ENCODE measurements at places on chromosomes 7 and 10. TPM values are rescaled to one million over a fixed set of nuclear protein-coding genes. Genes with fewer than 3 reads are reported as not detected.

- peak; percentile 62 for DNase-seq
Measured at GRCh38 chr10:88932539-88933256, 19.9 kb downstream of the ACTA2 start.

DNA sequence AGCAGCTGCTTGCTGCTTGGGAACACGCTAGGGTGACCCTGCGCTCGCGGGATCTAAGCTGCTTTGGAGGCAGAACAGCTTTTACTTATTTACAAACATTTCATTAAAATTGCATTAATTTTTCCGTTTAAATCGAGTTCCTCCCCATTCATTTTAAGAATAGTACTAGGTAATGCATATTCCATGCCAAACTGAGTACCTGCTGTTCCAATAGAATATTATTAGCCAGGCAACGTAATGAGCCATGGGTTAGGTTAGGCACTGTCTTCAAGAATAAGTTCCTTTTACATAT is 860 bp downstream of the EXOC6 start:
- DNase-seq: no peak

GRCh38 chr10:83542774-83543411 is 596.4 kb upstream of the GHITM start:
- DNase-seq: no peak

DNA sequence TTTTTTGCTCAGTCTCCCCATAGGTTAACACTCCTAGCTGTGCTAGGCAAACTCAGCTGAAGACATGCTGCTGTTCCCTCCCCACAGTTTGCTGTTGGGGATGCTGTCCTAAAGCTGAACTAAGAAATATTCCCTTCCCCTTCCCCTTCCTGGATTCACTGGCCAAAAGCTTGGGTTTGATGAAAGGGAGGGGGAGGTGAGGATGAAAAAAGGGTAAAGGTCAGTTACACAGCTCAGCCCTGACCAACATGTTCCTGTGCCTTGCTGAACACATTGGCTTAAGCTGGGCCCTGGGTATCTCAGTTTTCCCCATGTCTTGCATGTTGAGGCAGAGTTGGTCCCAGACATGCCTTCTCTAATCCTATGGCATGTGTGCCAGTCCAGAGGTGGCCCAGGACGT is 15.3 kb downstream of the CCM2 start:
- no peak for DNase-seq

- DNase-seq: no peak
Measured at GRCh38 chr7:70384891-70385290, 747.1 kb upstream of the GALNT17 start.

DNA sequence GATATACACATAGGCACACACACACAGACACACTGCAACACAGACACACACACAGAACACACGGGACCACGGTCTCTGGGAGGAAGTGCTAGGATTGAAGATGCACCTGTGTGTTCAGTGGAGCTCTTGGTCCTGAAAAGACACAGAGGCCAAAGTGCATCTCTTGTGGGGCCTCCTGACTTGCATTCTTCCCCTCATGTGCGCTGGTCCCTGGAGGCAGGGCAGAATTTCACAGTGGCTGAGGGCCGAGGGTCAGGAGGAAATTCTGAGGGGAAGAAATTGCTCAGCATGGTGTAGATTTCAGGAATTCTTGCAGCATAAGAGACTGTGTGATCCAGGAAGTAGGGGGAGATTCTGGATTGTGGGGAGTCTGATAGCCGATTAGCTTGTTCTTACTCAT is 35.9 kb downstream of the WDFY4 start:
- no peak for DNase-seq

- DNase-seq: no peak
Measured at GRCh38 chr10:4688601-4689000, 137.4 kb upstream of the AKR1E2 start.

GRCh38 chr7:154178895-154179294 is 126.7 kb downstream of the DPP6 start:
- no peak for DNase-seq

DNA sequence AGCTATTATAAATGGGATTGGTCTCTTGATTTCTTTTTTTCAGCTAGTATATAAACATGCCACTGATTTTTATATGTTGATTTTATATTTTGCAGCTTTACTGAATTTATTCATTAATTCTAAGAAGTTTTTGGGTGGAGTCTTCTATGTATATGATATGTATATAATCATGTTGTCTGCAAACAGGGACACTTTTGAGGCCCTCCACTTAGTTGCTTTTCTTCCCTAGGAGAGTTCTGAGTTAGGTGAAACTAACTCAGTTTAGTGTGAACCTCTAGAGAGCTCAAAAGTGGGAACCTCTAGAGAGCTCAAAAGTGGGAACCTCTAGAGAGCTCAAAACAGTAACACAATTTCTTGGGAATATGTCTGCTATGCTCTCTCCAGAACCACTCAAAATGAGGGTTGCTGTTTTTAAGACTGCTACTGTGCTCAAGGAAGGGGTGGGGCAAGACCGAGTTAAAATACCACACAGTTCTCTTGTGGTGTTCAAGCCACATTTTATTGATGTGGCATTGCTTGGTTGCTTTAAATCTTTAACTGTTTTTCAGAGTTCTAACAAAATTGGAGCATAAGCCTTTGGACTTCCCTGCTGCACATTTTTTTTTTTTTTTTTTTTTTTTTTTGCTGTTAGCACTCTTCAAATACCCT is 13.2 kb downstream of the CCDC7 start:
- DNase-seq: no peak

DNA sequence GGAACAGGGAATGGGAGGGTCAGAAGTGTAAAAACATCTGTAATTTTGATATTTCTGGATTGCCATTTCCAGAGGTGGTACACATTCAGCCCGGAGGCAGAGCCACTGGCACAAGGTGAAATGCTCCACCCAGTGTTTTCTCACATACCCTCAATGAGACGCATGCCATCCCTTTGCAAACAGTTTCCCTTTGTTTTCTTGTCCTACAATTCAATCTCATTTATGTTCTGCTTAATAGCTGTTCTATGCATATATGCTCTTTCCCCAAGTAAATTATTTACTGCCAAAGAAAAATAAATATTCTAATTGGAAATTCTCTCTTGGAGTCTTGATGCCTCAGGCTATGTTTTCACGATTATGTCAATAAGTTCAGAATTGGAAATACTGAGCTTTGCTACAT is 369.7 kb upstream of the AKR1E2 start:
- no peak for DNase-seq

DNA sequence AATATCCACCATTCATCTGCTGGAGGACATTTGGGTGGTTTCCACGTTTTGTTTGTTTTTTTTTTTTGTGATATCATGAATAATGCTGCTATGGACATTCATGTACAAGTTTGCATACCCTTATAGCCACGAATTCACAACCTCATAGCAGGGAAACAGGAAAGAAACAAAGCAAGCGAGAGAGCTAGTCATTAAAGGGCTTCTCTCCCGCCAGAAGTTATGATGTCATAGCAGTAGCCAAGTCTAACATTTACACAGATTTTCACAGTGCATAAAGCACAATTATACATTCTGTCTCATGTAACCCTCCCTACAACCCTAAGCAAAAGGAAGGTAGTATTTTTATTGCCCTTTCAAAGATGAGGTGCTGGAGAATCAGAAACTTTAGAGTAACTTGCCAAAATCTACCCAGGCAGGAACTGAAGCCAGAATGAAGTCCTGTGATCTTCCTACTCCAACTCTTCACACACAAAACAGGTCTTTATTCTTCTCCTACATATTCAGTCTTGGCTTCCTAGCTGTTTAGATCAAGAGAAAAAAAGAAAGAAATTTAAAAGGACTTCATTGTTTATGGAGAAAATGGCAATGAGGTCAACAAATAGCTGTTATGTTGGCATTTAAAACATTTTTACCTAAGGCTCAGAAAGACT is 33.9 kb upstream of the GPAM start:
- DNase-seq: no peak

GRCh38 chr7:29626730-29627129 is 63.1 kb downstream of the PRR15 start:
- no peak for DNase-seq

DNA sequence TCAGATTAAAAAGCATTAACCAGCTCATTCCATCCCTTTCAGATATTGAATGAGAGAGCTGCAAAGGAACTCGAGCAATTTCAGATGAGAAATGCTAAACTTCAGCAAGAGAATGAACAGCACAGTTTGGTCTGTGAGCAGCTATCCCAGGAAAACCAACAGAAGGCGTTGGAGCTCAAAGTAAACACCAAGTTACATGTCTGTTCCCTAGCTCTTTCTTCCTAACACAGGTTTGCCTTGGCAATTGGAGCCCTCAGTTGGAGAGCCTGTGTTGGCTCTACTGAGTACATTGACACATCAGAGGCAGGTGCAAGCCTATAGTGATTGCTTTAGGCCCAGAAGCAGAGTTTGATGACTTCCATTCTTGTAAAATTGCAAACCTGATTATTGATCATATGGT is 14.7 kb downstream of the CFAP58 start:
- no peak for DNase-seq

DNA sequence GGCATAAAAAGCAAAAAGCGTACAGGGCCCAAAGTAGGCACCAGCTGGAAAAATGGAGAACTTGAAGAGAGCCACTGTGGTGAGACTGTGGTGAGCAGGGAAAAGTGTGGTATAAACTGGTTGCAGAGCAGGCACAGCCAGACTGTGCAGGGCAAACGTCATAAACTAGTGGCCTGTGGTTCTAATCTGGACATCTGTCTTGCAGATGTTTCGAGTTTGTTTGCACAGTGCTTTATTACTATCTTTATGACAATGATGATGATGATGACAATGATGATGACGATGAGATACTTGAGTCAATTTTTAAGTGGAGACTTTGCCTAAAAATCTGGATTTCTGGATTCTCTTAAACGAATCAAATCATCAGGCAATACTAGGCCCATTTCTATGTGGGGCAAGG is 45.7 kb downstream of the SEMA3C start:
- no peak for DNase-seq

DNA sequence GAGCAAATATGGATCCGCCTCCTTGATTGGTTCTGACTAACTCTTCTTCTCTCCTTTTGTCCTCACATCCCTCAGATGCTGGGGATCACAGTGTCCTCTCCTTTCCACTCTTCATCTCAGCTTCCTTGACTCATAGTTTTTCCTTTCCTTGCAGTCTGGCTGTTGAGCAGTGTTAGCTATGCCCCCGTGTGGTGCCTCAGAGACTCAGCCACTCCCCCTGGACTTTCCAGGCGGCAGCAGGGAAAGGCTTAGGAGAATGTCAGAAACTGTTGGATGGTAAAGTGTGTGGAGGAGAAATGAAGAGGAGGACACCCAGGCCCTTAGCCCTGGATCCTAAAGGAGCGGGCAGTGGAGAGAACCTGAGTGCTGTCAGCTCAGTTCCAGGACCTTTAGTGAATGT is 267.5 kb downstream of the CELF2 start:
- no peak for DNase-seq

DNA sequence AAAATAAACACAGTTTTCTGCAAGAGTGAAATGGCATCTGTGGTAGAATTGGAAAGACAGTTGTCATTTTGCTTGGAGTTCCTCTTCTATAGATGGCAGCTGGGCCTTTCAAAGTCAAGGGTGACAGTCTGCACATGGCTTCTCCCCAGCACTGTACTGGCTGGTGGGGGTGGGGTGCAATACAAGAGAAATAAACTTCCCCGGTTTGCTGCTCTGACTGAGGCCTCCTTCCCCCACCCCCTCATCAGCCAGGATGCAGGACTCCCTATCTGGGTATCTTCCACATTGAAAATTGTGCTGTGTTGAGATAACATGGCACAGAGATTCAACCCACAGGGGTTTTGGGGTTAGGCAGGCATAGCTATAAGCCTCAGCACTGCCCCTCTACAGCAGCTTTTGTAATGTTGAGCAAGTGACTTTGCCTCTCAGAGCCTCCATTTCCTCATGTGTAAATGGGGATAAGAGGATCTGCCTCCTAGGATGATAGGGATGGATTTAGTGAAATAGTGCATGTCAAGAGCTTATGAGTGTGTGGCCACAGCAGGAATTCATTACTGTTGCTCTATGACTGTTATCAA is 85.8 kb upstream of the WDR11 start:
- DNase-seq: no peak

GRCh38 chr7:17716816-17717215 is 223.5 kb downstream of the SNX13 start:
- DNase-seq: no peak

- DNase-seq: no peak
Measured at GRCh38 chr7:135207406-135208101, 3.8 kb downstream of the WDR91 start.

DNA sequence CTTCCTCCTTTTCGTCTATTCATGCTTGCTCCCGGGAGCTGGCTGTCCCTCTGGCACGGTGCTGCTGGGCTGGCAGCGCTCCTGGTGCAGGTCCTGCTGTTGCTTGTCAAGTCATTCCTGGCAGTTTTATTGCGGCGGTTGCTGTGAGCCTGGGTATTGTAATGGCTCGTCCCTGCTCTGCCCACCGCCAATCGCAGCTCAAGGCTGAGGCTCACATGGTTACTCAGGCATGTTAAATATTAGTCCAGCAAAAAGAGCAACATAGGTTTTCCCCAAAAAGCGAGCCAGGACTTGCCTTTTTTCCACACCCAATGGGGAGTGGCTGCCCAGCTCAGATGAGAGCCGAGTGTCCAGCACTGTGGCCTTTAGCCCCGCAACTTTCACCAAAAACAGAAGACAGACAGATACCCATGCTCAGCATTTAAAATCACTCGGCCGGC is 492.9 kb upstream of the FOXK1 start:
- DNase-seq: no peak

GRCh38 chr7:1933066-1933750 is 263.1 kb downstream of the ELFN1 start:
- DNase-seq: no peak

- no peak for DNase-seq
Measured at GRCh38 chr10:51689536-51689935, 9.9 kb downstream of the CSTF2T start.

GRCh38 chr7:157097056-157097329 is 41.7 kb upstream of the UBE3C start:
- DNase-seq: no peak

- no peak for DNase-seq
Measured at GRCh38 chr10:103921248-103921647, 3.3 kb upstream of the STN1 start.

DNA sequence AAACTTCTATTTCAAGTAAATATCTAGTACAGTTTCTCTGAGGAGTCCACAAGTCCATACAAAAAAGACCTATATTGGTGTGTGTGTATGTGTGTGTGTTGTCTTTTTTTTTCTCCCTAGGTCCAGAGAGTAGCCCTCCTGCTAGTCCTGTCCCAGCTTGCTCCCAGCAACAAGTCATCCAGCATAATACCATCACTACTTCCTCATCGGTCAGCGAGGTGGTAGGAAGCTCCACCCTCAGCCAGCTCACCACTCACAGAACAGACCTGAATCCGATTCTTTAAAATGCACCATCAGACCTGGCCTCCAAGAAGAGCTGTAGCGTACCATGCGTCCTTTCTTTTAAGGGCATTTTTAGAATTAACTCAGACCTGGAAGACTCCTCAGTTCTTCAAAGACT is 139.1 kb downstream of the TRIL start:
- no peak for DNase-seq

DENND11 gene
- polyA plus RNA-seq: 5.3 TPM
